ENCODE measurements at places on chromosomes 2 and 18. TPM values are rescaled to one million over a fixed set of nuclear protein-coding genes. Genes with fewer than 3 reads are reported as not detected.

DNA sequence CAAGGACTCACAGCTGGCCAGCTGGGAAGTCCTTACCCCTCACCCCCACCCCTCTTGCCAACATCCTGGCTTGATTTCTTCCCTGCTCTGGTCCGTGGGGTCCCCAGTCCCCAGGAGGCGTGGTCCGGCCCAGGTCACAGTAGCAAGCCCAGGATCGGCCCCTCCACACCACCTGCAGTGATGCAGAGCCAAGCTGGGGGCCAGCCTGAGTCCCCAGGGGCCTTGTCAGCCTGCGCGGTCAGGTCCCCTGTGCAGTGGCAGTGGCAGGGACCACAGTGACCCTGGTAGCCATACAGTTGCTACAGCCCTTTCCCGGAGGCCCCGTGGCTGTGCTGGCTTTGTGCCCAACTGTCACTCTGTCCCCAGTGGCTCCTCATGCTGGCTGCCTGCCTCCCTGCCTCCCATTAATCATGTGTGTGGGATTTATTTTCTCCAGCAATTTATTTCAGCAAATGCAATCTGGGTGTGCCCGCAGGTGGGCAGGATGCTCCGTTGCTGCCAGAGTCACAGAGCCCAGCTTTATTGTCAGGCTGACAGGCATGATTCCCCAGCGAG, 8.8 kb upstream of the PRSS56 start:
- peak; percentile 74 for DNase-seq

- no peak for DNase-seq
Observed at GRCh38 chr2:148455791-148456190, 188.8 kb upstream of the EPC2 start.

DNA sequence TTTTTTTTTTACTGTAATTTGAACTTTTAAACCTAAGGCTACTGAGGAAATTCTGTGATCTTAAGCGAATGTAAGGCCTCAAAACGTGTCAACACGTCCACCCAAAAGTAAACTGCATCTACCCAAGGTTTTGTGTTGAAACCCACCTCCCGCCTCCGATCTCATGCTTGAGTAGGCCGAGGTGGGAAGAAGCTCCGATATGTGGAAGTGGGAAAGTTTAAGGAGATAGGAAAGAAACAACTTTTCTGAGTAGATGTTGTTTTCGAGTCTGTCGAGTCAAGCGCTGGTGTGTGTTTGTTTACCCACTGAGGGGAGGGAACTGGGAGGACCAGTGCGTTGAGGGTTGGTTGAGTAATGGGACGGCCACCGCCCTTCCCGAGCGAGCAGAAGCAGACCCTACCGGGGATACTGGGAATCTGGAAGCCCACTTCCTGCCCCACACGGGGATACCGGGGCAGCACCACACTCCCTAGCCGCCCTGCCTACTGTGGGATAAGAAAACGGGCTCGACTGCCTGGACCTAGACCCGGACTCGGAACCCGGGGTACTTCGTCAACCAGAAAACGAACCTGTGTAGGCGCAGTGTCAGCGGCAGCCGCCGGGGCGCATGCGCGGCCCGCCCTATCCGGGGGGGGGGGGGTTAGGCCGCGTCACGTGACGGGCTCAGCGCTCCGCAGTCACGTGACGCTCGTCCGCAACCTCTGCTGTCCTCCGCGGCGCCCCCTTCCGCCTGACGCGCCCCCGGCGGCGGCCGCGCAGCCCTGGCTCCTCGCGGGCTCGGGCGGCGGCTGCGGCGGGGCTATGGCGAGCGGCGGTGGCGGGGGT, at the start of gene RETREG2:
Gene RETREG2, plus strand, starts transcription at position 724 of the 825 bp plus-strand sequence. Its CDS starts 78 bp downstream, at position 802.
- DNase-seq, result peak; percentile 95

DNA sequence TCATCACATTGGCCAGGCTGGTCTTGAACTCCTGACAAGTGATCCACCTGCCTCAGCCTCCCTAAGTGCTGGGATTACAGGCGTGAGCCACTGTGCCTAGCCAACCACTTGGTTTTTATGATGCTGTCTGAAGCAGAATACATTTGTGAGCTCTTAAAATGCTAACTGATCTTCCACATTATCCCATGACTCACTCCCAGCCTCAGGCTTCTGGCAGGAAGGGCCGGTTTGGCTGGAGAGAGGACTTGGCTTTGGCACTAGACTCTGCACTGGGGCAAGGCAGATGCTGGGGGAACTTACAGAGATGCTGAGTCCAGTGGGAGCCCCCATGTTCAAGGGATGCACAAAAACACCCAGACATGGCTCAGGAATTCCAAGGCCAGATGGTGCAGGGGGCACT, 40.5 kb upstream of the SH3BP4 start:
- no peak for DNase-seq

- DNase-seq, result no peak
Observed at GRCh38 chr2:208245746-208246145, 9.1 kb downstream of the IDH1 start.

DNA sequence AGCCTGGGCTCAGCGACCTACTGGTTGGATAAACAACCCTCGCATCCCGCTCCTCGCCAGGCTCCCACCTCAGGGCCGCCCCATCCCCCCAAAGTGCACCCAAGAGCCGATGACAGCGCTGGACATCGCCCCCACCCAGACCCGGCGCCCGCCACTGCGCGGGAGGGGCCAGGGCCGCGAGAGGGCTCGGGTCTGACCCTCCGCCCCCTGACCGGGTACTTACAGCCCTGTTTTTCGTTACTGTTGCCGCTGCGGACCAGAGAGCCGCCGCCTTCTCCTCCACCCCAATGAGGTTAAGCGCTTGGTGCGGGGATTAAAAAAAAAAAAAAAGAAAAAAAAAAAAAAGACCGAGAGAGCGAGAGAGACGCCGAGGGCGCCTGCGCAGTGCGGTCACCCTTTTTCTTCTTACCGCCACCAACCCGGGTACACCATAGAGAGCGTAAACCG, at the start of gene CLASP1:
Gene CLASP1, minus strand, starts transcription at position 314 of the 447 bp plus-strand sequence. CDS start 43,567 bp downstream, outside the sequence.
- no peak for DNase-seq

- DNase-seq, result no peak
Observed at GRCh38 chr2:64526034-64526433, 1.9 kb downstream of the AFTPH start.

DNA sequence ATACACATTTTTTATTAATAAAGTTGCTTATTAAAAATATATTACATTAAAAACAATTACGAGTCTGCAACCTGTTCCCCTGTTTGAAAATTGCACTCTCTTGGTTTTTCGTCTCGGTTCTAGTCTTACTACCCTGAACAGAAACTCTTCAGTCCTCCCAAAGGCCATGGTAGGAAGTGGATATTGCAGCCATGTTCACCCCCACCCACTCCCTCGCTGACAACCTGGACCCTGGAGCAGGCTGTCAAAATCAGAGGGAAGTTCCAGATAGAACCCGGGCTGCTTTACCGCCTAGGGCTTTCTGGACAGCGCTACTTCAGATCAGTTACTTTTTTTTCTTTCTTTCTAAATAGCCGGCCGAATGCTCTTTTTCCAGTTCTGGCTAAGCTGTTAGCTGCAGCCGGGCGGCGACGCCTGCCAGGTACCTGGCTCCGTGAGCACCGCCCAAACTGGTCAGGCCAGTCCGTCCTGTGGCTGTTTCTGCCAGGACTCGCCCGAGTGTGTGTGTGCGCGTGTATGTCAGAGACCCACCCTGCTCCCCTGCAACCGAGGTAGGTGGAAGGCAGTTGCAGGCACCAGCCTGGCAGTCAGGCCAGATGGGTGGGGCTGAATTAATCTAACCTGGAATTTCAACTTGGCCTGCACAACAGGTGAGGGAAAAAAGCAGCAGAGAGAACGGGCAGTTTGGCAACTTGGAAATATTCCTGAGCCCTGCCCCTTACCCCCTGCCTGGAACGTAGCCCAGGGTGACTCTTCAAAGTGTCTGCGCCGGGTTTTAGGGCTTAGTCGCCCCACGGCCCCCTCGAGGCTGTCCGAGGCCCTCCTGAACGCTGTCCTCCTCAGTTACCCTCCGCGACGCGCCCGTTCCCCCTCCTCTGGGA, 1.1 kb upstream of the TET3 start:
- no peak for DNase-seq

DNA sequence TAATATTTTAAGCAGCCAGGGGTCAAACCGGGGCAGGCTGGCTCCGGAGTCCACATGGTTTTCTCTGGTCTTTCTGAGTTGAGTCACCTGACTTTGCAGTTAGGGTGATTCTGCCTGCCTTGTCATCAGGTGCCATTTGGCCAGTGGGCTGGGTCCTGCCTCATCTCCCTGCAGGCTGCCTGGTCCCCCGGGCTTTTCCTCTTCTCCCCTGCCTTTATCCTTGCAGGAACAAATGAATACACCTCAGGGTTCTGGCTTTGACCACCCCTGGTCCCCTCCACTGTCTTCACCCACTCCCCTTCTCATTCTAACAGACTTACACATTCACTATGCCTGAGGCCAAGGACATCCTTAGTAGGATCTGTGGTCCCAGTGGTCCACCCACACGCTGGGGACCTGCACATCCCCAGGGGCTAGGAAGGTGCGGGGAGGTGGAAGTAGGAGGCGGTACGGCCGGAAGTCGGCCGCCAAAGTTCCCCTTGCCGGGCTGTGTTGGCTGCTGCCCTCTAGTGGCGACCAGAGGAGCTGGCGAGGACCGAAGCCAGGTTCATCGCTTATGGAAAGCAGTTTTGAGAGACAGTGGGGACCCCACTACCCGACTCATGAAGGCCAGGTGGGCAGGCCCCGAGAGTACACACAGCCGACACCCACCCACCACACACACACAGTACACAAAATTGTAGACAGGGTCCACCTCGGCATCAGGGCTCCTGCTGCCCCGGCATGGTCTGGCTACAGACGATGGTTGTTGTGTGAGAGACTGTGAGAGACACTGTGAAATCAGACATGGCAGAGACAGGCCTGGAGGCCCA, 6.3 kb upstream of the TEX261 start:
- peak; percentile 24 for DNase-seq

DNA sequence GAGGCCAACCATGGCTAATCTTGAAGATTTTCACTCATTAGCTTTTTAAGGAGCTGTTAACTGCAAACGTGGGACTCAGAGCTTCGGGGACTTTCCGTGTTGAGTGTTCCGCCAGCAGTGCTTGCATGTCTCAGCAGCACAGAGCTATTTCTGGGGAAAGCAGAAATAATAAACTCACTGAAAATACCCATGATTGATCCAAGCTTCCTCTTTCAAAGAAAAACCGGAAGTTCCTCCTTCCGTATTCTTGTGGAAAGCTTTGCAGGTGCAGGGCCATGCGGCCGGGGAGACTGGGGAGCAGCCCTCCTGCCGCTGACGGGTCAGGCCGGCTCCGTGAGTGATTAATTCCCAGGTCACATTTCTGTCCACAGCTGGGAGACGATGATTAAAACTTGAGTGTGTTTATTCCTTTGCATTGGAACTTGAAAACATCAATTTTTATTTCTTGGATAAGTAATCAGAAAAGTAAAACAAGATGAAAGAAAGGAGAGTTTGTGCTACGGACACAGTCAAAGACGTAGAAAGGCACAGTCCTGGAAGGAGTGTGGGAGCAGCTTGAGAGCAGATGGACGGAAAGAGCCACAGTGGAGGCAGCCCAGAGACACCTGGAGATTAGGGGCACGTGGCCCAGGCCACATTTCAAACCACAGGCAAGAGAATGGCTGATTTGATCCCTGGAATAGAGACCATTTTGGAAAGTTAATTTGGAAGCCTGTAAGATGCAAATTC, 54.2 kb upstream of the CTDP1 start:
- no peak for DNase-seq

DNA sequence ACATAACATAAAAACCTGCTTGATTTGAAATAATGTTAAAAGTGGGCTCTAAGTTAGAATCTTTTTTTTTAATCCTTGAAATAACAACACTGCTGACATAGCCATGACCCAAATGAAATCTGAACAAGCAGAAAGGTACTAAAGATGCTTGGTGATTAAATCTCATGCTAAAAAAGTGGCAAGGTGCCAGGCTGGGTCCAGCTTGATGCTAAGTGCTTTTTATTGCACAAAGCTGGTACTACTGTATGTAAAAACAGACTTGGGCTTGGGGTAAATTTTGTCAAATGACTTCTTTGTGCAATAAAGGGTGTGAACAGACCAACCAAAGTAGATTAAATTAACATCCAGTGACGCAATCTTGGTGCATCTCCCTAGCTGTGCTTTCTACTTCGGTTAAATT, 13.4 kb downstream of the BCL11A start:
- DNase-seq, result no peak

GRCh38 chr2:30280596-30281434, 49.5 kb downstream of the LBH start:
- DNase-seq, result no peak

DNA sequence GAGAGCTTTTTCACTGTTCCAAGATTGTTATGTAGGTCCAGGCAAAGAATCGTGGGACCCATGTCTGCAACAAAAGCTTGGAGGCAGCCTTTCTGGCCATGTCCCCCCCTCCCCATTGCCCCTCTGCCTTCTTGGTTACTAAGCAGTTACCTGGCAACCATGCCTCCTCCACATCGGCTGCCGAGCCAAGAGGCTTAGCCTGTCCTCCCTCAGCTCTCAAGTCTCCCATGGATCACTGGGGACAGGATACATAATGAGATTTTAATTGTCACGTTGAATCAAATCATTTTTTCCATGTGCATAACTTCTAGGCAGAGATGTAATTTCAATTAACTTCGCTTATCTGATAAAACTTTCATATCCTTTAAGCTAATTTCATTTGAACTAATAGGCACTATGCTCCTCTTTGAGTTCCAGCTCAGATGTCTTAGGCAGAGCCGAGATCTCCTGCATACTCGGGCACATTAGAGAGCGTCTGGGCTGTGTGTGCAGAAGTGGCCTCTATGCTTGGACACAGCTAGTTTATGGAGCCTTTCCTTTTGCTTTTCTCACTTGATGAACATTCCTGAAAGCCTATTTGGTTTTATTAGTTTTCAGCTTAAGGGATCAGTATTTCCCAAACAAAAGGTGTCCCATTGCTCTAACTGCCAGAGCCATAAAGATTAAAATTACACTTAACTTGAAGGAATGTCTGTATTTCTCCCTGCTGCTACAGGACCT, 80.7 kb downstream of the LYPD1 start:
- DNase-seq, result no peak

DNA sequence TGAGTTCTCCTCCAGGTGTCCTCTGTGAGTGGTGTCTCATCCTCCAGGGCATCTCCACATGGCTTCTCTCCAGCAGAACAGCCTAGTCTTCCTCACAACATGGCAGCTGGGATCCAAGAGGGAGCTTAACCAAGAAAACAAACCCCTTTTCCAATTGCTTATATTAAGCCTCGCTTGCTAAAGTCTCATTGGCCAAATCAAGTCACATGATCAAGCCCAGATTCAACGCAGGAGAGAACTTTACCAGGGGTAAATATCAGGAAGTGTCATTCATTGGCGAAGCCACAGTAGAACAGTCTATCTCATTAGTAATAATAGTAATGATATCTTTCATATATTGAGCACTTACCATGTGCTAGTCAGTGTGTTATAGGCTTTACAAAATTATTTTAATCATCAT, 53.1 kb downstream of the CDC42EP3 start:
- DNase-seq, result no peak

- no peak for DNase-seq
Observed at GRCh38 chr2:180184506-180184905, 177.4 kb upstream of the CWC22 start.

GRCh38 chr18:35782926-35783325, 189.6 kb upstream of the RMP24 start:
- no peak for DNase-seq

Gene GPR148
- polyA plus RNA-seq, result not detected

Gene SIX3
- polyA plus RNA-seq, result not detected

Gene TRABD2A
- polyA plus RNA-seq, result 0.65 TPM

Gene TNFAIP6
- polyA plus RNA-seq, result 0.60 TPM

Gene PIGN
- polyA plus RNA-seq, result 12.8 TPM

Gene PCARE
- polyA plus RNA-seq, result not detected

Gene CD207
- polyA plus RNA-seq, result not detected

Gene IMP4
- 54.8 TPM for polyA plus RNA-seq
